T-helper 9 cell (primary cell): ENCODE measurements at places on chromosomes 12 and 14.

GRCh38 chr12:79300199-79300568 is 390.6 kb downstream of the PAWR start:
- DNase-seq, result no peak

GRCh38 chr12:26077915-26078702 is 46.7 kb downstream of the BHLHE41 start:
- no peak for DNase-seq

- DNase-seq, result no peak
Observed at GRCh38 chr12:70711831-70712230, 74.6 kb upstream of the PTPRB start.

GRCh38 chr14:88322504-88323085 is 474 bp downstream of the KCNK10 start:
- DNase-seq, result no peak

GRCh38 chr14:48023881-48024280 is 348.5 kb upstream of the MDGA2 start:
- DNase-seq, result no peak

DNA sequence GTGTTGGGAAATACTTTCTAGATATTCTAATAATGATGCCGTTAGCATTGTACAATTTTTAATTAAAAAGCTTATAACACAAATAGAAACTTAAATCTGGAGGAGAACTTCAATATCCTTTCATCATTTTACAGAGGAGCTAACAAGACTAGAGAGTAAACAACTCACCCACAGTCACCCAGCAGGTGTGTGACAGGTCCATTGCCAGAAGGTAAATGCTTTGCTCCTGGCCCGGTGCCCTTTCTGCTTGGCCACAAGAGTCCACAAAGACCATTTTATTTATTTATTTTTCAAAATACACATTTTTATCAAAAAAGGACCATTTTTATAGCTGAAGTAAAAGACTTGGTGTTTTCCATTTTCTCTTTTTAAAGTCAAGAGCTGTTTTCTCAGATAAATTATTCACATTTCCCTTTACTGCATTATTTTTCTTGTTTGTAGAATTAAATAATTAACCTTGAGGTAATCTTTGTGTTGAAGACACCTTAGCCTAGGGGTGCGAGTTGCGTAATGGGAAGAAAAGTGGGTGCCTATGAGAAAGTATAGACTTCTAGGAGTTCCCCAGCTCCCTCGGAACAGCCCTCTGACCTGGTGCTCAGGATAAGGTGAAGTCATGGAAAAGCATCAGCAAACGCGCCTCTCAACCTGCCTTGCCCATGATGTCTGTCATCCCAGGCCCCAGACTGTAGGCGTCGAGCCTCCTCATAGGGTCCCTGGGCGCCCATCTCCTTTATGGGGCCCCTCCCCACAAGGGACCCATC is 26.3 kb upstream of the AMIGO2 start:
- no peak for DNase-seq

DNA sequence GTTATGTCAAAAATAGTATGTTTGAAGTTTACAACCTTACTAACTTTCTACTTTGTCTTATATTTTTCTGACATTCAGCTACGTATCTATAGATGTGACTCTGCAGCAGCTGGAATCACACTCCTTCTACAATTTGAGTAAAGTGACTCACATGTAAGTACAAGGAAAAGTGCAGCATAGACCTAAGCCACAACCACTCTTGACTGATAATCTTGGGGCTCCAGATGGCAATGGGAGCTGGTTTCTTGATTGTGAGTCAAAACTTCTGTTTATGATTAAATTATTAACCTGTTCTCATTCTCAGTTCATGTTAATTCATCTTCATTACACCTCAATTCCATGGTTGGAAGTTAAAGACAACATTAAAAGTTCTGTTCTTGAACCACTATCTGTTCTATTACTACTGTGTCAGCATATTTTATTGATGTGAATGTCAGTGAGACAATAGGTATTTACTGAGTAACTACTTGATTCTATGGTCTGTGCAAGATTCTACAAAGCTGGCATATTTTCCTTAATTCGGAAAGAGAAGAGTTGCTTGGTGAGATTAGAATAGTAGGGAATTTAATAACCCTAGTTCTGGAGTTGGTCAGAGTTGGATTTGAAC is 112.9 kb downstream of the TSHR start:
- DNase-seq, result no peak

GRCh38 chr14:94098326-94098992 is 12.1 kb upstream of the IFI27 start:
- DNase-seq, result no peak

- no peak for DNase-seq
Observed at GRCh38 chr12:6535697-6535946, 1.3 kb downstream of the GAPDH start.

DNA sequence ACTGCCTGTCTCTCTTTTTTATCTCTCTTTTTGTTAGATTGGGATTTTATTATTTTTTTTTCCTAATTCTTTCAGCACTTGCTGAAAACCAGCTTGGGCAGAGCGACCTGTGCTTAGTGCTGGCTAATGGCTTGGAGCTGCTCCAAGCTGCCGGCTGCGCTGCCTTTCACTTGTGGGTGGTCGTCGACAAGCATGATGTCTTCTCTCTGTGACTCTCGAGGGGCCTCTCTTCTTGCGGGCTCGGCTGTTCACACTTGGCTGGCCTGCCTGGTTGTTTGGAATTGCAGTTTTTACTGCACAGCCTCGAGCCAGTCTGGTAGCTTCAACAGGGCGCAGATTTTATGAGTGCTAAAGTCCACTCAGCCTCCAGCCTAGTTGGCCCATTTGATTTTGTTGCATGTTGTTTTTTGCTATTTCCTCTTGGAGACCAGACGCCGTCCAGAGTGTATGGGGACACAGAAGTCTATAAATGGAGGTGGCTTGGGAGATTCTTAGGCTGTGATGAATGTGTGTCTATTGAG is 18.6 kb downstream of the TPCN1 start:
- DNase-seq, result no peak

DNA sequence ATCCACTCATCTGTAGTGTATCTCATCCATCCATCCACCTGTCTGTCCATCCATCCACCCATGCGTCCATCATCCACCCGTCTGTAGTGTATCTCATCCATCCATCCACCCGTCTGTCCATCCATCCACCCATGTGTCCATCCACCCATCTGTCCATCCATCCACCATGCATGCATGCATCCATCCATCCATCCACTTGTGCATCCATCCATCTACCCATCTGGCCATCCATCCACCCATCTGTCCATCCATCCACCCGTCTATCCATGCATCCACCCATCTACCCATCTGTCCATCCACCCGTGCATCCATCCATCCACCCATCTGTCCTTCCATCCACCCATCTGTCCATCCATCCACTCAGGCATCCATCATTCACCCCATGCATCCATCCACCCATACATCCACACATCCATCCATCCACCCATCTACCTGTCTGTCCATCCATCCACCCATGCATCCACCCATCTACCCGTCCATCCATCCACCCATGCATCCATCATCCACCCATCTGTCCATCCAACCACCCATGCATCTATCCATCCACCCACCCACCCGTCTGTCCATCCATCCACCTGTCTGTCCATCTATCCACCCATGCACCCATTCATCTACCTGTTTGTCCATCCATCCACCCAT is 28.5 kb downstream of the FBRSL1 start:
- DNase-seq, result no peak
